Activated CD8-positive, alpha-beta memory T cell treated with anti-CD3 and anti-CD28 coated beads for 24 hours (primary cell): ENCODE measurements at places on chromosomes 7 and 10.

DNA sequence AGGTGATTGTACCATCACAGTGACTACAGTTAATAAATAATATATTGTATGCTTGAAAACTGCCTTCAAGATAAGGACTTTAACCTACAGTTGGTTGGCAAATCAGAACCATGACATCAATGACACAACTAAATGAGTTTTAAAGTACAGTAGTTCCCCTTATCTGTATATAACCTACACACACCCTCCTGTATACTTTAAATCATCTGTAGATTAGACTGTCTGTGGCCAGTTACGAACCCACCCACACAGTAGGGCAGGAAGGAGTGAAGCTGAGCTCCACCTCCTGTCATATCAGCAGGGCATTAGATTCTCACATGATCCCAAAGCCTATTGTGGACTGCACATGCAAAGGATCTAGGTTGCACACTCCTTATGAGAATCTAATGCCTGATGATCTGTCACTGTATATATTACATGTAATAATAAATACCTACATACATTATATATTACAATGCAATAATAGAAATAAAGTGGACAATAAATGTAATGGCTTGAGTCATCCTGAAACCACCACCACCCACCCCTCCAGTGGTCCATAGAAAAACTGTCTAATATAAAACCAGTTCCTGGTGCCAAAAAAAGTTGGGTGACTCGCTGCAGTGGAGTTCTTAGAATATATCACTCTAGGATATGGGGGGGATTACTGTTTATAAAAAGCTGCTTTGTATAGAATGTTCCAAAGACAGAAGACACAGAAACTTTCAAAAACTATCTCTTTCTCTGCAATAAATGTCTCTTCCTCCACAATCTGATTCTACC is 5.6 kb downstream of the TPK1 start:
- no peak for DNase-seq

GRCh38 chr7:34168013-34168412 is 262.7 kb downstream of the BMPER start:
- no peak for DNase-seq

- no peak for DNase-seq
Observed at GRCh38 chr10:30080161-30080560, 20.8 kb upstream of the JCAD start.

DNA sequence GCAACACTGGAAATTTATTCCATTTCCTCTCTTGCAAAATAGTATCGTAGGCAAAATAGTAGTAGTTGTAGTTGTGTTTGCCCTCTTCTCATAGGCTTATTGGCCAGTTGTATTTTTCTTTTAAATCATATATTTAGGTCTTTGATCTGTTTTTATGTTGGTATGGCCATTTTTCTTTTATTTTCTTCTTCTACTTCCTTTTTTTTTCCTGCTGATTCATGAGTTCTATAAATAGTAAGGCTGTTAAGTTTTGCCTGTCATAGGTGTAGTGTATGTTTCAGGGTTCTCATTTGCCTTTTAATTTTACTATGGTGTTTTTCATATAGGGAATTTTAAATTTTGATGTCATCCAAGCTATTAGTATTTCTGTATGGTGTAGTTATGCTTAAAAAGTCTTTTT is 25.4 kb upstream of the MRC1 start:
- DNase-seq = no peak

DNA sequence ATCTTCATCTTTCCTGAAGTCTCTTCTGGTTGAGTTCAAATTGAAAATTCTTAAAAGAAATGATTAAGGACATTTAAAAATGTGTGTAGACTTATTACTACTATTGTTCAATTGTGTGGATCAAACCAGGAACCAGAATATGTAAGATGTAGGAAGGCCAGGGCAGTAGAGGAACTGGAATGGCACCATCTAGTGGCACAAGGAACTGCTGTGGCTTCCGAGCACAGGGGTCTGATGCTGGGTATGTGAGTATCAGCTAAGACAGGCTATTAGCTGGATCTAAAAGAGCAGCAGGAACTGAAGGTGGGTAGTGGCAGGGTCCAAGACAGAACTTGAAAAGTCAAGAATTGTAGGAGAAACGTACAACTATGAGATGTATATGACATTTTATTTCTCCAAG is 247.3 kb downstream of the SEMA3A start:
- no peak for DNase-seq

DNA sequence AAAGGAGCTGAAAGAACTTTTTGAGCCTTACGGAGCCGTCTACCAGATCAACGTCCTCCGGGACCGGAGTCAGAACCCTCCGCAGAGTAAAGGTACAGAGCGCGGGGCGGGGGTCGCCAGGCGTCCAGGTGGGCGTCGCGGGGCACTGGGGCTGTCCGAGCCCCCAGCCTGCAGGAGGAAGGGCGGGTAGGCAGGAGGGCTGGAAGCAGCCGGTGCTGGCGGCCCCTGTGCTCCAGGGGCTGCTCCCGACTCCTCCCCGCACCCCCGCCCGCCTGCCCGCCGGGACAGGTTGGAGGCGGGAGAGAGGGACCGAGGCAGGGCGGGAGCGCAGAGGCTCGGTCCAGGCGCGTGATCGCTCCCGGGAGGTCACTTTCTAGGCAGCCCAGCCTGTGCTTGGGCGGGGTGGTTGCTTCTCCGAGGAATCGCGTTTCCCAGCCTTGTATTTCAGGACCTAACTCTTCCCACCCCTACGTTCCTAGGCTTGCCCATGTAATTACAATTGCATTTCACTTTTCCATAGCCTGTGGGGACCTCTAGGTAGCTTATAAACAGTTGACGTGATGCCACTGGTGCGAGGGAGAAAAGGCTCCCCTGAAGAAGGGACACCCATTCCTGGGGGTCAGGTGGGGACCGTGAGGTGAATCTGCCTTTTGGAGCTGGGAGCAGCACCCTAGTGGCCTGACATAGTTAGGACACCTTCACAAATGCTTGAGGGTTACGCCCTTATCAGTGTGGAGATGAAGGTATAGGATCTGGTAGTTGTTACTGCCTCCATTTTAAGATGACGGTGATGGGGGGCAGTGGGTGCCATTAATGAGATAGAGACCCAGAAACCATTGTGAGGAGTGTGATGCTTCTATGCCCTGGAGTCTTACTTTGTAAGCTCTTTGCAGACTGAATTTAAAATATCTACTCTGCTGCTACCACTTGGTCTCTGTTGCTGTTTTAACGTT is 148.2 kb downstream of the CELF2 start:
- DNase-seq = peak; percentile 85

GRCh38 chr7:87564296-87564963 is 36.3 kb downstream of the ABCB1 start:
- DNase-seq = peak; percentile 62

DNA sequence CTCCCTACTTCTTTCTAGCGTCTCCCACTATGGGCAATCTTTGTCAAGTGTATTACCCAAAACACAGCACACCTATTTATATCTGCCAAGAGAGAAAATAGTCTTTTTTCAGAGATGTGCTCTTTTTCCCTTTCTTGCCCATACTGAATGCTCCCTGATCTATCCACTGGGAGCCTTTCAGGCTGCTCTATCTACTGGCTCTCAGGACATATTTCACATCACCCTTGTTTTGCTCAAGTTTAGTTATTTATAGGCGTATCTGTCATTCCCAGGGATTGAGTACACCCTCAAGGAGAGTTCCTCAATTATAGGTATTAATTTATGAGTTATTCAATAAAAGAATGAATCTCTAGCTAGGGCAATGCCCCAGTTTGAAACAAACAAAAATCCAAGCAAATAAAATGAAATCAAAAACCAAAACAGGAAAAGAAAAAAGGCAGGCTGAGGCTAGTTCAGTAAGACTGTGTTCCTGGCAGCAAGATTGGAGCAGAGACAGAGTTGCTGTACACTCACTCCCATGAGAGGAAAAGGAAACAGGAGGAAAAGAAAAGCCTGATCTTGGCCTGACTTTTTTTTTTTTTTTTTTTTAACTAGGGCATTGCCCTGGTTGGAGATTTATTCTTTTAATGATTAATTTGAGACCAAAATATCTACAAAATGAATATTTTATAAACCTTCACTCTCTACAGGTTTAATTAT is 665.9 kb upstream of the PCDH15 start:
- no peak for DNase-seq

DNA sequence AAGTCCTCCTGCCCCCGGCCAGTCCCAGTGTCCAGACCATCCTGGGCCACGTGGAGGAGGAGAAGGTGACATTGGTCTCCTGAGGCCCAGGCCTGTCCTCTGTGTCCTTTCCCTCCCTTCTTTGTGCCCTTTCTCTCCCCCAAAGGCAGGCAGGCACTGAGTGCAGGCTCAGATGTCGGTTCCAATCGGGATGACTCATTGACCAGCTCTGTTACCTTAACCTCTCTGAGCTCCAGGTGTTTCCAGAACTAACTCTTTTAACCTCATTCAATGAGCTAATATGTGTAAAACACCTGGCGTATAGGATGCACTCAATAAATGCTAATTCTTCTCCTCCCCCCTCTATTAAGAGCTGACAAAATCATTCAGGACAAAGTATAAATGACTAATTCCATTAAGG is 25.7 kb downstream of the MACROH2A2 start:
- no peak for DNase-seq

GRCh38 chr7:68866200-68866570 is 732.1 kb upstream of the AUTS2 start:
- DNase-seq = no peak

DNA sequence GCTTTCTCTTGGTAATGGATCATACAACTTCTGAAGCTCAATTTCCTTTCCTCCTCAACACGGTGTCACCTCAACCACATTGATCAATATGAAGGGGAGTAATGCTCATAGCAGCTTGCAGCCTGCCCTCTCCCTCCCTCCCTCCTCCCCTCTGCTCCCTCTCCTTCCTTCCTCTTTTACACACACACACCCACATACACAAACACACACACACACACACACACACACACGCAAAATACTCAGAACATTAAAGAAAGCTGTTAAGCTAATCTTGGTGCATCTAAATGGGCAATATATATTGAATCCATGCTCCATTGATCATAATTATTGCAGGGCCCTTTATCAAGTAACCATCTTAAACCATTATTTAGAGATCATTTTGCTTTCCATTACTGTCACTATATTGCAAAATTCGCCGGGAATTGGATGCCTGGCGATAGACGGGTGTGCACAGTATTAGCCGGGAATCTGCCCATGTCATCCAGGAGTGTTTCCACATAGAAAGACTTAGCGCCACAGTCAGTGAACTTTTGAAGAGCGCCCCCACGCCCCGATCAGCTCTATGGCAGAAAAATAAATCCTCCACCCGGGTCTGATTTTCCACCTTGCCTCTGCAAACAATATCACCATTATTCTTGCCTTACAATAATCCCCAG is 122.0 kb downstream of the PRLHR start:
- DNase-seq = no peak

DNA sequence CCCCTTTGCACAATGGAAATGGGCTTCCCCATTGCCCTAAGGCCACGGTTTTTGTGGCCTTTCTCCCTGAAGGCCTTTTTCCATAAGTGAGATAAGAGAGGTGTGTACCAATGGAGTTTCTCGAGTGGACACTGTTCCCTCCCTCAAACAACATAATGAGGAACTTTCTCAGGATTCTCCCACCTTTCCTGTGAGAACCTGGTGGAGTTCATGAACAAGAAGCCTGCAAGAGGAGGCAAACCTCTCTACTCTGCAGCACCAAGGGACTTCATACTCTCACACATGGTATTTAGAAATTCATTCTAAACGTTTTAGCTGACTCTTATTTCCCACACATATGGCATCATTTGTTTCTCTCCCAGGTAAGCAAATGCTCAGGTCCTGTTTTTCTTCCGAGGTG is 7.3 kb upstream of the RBM33 start:
- DNase-seq = no peak

- no peak for DNase-seq
Observed at GRCh38 chr7:149811221-149811620, 27.0 kb upstream of the ZNF862 start.

- DNase-seq = no peak
Observed at GRCh38 chr7:132307465-132307864, 268.8 kb downstream of the PLXNA4 start.

DNA sequence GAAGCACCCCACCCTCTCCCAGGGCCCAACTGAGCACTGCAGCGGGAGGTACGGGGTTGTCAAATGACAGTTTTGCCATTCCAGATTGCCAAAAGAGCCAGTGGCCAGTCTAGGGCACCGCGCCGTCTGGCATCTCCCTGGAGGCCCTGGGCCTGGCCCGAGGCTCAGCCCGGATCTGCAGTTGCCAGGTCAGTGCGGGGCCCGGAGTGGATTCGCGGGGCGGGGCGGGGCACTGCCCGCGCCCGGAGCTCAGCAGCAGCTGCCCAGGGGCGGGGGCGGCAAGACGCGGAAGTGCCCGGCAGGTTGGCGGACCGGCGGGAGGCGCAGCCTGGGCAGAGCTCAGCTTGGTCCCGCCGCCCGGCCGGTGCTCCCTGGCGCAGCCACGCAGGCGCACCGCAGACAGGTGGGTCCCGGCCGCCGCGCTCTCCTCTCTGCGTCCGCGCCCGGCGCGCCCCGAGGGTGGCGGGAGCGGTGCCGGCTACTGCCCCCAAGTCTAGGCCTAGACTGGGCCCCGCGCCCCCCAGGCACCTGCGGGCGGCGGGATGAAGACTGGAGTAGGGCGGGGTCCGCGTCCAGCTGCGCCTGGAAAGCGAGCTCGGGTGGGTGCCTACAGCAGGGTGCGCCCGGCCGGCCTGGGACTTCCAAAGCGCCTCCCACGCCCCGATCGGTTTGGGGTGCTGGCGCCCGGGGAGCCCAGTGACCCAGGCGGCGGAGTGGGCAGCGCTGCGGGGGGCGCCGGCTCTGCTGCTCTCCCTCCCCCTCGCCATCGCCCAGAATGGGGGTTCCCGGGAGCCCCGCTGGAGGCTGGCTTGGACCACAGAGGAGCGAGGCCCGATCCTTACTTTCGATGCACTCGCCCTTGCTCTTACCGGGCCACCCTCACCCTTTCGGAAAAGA is at the start of gene IRF5:
Gene IRF5 (plus strand): TSS at position 281 of the 897 bp plus-strand sequence. CDS start 4,155 bp downstream, outside the sequence.
- DNase-seq = peak; percentile 66

DNA sequence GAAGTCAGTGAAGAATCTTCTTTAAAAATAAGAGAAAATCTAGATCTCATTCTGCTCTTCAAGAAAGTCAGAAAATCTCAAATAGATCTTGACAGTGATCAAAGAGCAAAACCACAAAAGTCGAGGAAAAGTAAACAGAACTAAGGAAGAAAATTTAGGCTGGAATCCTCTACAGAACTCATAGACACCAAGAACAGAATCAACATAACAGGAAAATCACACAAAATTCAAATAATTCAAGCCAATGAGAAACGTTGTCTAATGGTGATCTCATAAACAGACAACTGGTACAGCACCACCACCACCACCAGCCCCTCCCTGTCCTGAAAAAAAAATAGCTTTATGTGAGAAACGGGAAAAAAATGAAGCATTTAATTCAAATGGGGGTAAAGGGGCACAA is 6.9 kb downstream of the ITGB1 start:
- no peak for DNase-seq

GRCh38 chr10:93871671-93872204 is 22.0 kb upstream of the SLC35G1 start:
- DNase-seq = no peak

GRCh38 chr7:35729061-35729783 is 34.3 kb upstream of the HERPUD2 start:
- DNase-seq = peak; percentile 73

GRCh38 chr7:50367100-50367499 is 62.6 kb downstream of the IKZF1 start:
- DNase-seq = no peak

DNA sequence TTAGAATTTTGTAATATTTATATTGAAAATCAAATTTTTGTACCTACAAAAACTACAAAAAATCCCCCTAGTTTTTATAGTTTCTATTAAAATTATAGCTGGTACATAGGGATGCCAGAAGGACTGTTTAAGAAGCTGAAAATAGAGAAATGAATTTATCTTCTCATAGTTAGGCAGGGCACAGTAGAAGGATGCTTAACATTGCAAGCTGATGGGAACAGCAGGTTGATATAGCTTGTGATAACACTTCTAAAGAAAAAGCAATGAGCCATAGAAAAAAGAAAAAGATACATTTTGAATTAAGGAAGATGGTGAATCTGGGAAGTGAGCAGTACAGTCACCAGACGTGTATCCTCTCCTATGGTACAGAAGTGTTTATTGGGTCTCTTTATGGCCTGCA is 32.0 kb downstream of the PTEN start:
- DNase-seq = no peak
